ENCODE measurements at places on chromosomes 16 and 17.

GRCh38 chr16:66923247-66923731 lies 2.0 kb downstream of the RRAD start:
- DNase-seq = no peak

DNA sequence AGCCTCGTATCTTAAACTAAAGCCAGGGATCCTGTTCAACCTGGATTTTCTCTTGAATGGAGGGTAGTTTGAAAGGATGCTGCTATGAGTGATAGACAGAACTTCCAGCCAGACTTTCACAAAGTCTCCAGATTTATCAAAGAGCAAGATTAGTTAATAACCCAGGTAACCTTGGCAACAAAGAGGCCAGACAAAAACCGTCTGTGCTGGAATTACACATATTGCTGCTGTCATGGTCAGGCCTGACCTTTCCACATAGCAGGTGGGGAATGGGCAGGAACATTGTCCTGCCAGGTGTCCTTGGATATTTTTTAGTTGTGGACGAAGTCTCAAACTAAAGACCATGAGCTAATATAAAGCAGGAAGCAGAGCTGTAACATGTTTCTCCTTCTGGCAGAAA lies 52.5 kb downstream of the HLF start:
- DNase-seq = no peak

DNA sequence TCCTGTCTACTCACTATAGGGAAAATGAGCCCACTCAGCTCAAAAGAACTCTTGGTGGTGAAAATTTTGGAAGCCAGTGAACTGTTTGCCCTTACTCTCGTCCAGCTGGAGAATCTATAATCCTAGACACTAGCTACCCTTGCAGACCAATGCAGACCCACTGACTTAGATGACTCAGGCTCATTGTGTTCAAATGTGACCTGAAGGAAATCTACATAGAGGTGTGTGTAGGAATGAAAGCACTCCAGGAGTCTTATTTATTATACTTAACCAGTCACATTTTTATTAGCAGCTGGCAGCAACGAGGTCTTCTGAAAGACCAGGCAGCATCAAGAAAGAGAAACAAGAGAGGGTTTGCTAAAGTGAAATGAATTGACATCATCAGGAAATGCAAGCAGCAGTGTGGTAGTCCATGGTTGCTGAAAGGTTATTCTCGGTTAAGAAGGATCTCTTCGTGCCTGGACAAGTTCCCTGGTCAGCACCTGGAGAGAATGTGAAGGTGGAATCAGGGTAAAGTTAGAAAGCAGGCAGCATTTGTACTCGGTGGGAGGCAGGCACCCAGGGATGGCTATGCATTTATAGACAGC lies 1.4 kb downstream of the KRTAP29-1 start:
- DNase-seq = no peak

- DNase-seq = no peak
Observed at GRCh38 chr17:10147761-10148415, 50.5 kb downstream of the GAS7 start.

GRCh38 chr17:78527345-78527744 lies 49.9 kb downstream of the DNAH17 start:
- no peak for DNase-seq
